CD4-positive, CD25-positive, alpha-beta regulatory T cell (primary cell): ENCODE measurements at places on chromosomes 4 and X.

- no peak for DNase-seq
Observed at GRCh38 chr4:61772126-61772525, 572.0 kb downstream of the ADGRL3 start.

DNA sequence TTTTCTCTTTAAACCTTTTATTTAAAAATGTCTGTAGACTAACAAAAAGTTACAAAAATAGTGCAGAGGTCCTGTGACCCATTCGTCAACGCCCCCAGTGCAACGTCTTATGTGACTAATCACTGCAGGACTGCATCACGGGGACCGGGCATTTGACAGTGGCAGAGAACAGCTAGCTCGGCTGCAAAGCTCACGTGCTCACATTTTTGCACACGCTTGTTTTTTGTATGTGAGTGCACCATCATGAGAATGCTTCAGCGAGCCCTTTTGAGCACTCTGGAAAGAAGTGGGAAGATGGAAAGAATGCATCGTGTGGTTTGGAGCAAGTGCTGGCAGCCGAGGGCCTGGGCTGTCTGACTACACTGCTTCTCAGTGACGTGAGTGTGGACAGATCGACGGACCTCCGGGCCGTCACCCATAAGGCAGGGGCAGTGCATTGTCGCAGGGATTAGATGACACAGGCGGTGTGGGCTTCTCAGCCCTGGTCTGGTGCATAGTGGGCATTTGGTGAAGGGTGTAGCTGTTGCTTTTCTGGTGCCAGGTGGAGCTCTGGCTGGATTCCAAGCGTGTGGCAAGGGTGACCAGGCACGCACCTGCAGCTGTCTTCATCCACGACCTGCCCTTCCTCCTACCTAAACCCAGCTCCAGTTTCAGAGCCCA, 17.7 kb downstream of the SPON2 start:
- no peak for DNase-seq

DNA sequence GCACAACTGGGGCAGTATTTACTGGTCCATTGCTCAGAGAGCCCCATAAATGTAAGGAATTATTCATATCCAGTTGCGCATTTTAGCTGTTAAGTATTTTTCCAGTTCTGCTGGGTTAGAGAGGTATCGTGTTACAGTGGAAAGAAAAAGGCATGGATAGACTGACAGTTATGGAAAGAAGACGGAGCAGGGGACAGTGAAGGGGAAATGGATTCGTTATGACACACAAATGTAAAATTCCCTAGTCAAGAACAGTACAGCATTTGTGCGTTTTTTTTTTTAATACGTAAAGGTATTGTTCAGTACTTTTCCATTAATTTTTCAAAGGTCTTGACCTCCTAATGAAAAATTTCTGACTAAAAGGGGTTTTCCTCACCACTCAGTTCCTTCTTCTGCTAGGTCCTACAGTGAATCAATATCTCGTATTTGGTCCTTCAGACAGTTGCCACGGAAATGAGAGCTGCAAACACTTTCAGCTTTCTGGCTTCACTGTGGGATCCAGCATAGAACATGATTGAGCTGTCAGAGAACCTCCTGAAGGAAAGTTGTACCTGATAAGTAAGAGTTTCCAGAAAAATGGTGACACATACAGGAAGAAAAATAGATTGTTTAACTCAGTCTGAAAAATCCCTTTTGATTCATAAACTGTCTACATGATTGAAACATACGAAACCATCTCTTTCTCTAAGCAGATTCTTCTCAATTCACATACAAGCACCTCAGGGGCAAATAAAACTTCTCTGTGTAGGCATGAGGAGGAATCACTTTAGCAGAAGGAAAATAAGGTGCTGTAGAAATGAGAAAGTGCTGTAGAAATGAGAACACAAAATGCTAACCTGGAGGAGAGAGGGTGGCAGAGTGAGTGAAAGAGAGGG, 21.8 kb upstream of the BBS12 start:
- DNase-seq, result no peak

DNA sequence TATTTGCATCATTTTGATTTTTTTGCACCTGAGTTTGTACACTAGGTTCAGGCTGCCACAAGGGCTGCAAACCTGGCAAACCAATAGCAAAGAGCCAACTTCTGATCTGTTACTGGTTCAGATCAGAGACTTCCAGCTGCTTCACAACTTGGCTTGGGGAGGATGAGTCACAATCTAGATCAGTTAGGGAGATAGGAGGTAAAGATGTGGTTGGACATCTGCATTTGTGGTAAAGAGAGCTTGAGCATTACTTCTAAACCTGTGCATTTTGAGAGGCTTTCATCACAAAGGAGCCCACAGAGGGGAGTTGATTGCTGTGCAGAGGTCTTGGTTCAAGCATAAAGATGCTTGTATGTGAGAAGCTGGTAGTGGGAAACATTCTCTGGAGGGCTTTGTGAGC, 34.5 kb downstream of the LINC00632 start:
- DNase-seq, result peak; percentile 3

- DNase-seq, result no peak
Observed at GRCh38 chr4:181140037-181140603, 1103.1 kb upstream of the TENM3 start.

DNA sequence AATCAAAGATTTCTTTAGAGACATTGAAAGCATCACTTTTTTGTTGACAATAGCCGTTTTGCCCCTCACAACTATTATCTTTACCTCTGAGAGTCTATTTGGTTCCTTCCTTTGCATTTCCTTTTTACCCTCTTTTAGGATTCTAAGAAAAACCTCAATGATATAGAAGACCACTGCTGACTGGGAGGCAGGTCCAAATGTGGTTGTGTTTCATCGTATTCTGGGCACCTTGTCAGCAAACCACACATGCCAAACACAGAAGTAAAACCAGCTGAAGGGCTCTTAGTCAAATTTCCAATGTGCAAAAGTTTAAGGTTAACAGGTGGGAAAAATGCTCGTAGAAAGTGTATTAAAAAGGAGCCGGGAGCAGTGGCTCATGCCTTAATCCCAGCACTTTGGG, 5.1 kb upstream of the PRMT9 start:
- no peak for DNase-seq

DNA sequence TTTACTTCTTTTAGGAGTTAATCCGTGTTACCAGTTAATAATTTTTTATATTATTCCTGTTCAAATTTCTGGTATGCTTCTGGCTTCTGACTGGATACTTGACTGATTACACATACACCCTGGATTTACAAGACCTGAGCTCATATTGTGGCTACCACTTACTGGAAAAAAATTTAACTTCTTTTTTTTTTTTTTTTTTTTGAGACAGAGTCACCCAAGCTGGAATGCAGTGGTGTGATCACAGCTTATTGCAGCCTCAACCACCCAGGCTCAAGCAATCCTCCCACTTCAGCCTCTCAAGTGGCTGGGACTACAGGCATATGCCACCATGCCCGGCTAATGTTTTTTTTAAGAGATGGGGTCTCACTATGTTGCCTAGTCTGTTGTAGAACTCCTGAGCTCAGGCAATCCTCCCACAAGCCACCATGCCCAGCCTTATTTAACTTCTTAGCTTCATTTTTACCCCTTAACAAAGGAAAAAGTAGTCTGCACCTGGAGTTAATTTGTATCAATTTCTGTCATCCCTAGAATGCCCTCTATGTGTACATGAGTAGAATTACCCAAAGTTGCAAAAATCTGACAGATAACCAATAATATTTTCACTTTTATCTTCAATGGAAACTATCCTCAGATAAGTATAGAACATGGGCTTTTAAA, 50.3 kb downstream of the TMEM165 start:
- DNase-seq, result no peak

DNA sequence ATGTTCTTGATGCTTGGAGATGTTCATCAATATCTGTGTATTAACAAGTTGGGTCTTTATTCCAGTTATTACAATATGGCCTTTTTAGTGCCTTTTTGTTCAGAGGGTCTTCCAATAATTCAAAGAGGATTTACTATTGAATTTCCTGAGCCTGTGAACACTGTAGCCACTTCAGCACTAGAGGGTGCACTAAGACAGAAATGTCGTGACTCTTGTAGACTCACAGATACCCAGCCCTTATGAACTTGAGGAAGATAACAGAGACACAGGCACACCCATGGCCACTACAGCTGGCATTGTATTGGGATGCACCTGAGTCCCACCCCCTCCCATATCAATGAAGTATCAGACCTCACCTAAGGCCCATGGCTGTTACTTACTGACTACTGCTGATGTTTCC, 54.4 kb upstream of the ACTRT1 start:
- DNase-seq, result no peak

- no peak for DNase-seq
Observed at GRCh38 chrX:23861215-23861896, 46.4 kb downstream of the APOO start.

GRCh38 chr4:27592738-27593137, 732.1 kb downstream of the STIM2 start:
- DNase-seq, result no peak

- DNase-seq, result no peak
Observed at GRCh38 chr4:123674762-123675465, 278.3 kb downstream of the SPRY1 start.

- no peak for DNase-seq
Observed at GRCh38 chr4:175929441-175929840, 117.4 kb upstream of the GPM6A start.

GRCh38 chr4:161222889-161223288, 940.9 kb downstream of the FSTL5 start:
- DNase-seq, result no peak

GRCh38 chr4:170743633-170744032, 653.9 kb upstream of the AADAT start:
- DNase-seq, result no peak

GRCh38 chrX:85109235-85109634, 105.6 kb downstream of the APOOL start:
- DNase-seq, result peak; percentile 8

DNA sequence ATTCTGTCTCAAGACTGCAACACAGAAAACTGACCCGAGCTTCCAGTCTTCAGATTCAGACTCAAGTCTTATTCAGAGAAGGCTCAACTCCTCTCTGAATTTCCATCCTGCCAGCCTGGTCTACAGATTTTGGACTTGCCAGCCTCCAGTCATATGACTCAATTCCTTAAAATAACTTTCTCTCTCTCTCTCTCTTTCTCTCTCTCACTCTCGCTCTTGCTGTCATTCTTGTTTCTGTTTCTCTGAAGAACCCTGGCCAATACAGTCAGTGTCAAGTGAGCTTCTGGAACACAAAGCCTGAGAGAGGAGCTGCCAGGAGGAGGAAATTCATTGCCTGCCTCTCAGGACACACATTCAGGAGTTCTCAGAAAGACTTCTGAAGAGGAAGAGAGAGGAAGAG, 154.9 kb downstream of the PARM1 start:
- no peak for DNase-seq

GRCh38 chr4:181579486-181579885, 663.7 kb upstream of the TENM3 start:
- no peak for DNase-seq
